ENCODE measurements at places on chromosomes 7 and 10.

DNA sequence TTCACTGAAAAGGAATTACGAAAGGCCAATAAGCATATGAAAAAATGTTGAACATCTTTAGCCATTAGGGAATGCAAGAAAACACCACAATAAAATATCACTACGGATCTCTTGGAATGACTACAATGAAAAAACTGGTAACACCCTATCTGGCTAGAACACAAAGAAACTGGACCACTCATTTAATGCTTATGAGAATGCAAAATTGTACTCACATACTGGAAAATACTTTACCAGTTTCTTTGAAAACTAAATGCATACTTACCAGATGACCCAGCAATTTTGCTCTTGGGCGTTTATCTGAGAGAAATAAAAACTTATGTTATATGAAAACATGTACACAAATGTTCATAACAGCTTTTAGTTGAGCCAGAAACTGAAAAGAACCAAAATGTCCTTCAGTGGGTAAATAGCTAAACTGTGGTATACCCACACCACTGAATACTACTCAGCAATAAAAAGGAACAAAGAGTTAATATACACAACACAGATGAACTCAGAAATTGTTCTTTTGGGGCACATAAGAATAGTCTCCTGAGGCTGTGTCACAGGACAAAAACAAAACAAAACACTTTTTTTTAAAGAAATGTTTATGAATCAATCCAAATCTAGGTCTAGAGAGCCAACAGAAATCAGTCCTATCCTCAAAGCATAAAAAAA, 23.5 kb downstream of the CNOT4 start:
- DNase-seq, result no peak

DNA sequence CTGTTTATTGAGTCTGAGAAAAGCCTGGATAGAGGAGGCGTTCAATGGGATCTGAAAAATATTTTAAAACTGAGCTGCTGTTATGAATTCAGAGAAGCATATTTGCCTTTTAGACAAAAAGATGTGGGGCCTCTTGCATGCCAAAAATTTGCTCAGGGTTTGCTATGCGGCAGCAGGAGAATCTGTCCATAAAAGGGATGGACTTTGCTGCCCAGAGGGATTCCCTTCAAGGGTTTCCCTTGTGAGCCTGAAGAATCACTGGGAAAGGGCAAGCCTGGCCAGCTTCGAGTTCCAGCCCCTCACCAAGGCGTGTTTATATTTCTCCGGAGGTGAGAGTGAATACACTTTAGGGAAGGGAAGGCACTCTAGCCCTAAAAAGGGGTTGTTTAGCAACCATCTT, 55.5 kb upstream of the CALD1 start:
- no peak for DNase-seq

GRCh38 chr7:2498708-2499107, 20.9 kb upstream of the LFNG start:
- no peak for DNase-seq

DNA sequence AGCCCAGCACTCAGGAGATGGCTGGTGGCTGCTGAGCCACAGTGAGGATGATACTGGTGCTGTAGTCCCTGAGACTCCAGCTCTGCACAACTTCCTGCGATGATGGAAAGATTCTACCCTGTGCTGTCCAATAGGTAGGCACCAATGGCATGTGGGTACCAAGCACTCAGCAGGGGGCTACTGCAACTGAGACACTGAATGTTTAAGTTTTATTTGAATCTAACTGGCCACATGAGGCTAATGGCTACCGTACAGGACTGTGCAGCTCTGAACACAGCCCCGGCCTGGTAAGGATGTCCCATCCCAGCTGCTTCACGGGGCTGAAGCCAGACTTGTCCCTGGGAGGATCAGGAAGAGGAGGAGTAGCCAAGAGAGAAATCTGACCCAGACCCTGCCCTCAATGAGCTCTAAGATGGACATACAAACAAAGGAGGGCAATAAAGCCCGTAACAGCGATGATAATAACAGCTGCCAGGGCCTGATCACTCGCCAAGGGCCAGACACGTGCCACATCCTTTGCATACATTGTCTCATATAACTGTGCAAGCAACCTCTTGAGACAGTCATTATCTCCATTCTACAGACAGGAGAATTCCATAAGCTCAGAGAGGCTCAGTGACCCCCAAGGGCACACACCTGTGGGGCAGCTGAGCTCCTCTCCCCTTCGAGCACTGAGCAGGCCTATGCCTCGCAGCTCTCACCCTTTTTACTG, 3.8 kb downstream of the GPRIN2 start:
- DNase-seq, result no peak

DNA sequence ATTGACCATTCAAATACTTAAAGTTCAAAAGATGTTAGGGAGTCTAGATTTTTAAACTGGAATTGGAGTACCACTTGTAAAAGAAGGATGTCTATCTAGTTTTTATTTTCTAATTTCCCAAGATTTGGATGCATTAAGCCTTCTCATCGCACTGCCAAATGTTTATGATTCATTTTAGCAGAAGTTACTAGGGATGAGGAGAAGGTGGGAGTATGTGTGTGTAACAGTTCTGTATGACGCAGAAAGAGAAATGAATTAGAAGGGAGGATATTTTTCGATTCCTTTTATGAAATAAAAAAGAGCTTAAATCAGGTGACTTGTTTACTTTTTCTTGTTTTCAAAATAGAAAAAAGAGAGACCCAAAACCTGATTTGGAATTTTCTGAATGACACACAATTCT, 6.8 kb upstream of the SLK start:
- no peak for DNase-seq

GRCh38 chr10:78148961-78149612, 115.4 kb downstream of the RPS24 start:
- DNase-seq, result no peak

DNA sequence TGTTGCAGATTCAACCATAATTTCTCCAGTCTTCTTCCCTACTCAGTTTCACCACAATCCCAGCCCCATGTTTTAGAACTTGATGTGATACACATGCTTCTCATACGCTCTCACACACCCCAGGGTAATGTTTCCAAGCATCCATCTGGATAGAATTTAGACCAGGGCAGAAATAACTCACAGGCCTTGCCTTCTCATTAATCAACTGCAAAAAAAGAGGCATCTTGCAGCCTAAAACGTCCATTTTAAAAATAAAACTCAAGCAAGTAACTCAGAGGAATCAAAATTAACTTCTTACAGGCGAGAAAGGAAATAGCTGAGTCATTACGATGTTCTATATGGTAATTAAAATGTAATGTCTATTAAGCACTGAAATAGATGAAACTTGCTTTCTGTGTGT, 127.2 kb upstream of the RSU1 start:
- DNase-seq, result no peak

- no peak for DNase-seq
Observed at GRCh38 chr7:32890010-32890792, 1.4 kb downstream of the KBTBD2 start.

DNA sequence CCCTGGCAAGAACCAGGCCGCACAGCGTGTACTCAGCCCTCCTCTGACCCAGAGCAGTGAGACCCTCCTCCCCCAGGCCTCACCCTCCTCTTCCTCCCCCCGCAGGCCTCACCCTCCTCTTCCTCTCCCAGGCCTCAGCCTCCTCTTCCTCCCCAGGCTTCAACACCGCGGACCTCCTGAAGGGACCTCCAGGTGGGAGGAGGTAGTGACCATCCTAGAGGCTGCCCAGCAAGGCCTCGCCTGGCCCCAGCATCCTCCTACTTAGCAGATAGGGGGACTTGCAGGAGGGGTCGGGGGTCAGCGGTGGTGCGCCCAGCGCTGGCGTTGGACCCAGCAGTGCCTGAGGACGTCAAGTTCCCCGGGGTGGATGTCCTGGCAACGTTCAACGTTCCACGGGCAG, 270.8 kb downstream of the ELFN1 start:
- DNase-seq, result no peak

- no peak for DNase-seq
Observed at GRCh38 chr10:103609231-103610082, 116.0 kb downstream of the NEURL1 start.

DNA sequence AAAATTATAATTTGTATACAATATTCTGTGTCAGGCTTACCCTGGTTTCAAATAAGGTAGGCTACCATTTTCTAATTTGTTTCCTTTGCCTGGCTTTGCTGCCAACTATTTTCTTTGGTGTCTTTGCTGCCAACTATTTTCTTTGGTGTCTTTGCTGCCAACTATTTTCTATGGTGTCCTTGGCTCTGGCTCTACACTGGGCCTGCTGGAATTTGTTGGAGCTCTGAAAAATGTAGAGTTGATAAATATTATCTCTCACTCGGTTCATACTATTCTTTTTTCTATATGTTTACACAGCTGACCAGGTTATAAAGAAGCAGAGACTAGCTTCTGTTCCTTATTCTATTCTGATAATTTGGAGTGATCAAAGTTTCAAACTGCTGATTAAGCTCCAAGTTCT, 768.0 kb upstream of the PHF14 start:
- DNase-seq, result no peak

DNA sequence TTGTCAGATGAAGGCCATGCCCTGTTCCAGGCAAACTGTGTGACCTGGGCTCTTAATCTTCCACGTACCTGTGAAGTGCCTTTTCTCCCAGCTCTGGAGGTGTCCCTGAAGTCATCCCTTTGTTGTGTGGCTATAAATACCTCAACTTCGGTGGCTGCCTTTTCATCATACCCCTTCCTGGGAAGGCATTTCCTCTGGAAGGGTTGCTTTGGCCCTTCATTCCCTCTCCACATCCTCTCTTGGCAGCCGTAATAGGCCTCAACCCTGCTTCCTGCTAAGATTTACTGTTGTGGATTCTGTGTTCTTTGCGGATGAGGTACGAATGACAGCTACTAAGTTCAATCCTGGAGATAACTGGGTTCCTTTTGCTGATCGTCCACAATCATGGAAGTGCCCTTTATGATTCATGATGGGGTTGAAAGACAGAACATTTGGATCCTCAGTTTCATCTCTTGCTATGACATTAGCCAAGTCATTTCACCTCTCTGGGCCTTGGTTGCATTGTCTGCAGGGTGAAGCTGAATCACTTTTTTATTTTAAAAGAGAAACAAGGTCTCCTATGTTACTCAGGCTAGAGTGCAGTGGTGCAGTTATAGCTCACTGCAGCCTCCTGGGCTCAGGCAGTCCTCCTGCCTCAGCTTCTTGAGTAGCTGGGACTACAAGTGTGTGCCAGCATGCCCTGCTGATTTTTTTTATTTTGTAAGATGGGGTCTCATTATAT, 23.6 kb downstream of the FKBP6 start:
- no peak for DNase-seq

- no peak for DNase-seq
Observed at GRCh38 chr7:139181404-139181803, 49.6 kb upstream of the UBN2 start.

DNA sequence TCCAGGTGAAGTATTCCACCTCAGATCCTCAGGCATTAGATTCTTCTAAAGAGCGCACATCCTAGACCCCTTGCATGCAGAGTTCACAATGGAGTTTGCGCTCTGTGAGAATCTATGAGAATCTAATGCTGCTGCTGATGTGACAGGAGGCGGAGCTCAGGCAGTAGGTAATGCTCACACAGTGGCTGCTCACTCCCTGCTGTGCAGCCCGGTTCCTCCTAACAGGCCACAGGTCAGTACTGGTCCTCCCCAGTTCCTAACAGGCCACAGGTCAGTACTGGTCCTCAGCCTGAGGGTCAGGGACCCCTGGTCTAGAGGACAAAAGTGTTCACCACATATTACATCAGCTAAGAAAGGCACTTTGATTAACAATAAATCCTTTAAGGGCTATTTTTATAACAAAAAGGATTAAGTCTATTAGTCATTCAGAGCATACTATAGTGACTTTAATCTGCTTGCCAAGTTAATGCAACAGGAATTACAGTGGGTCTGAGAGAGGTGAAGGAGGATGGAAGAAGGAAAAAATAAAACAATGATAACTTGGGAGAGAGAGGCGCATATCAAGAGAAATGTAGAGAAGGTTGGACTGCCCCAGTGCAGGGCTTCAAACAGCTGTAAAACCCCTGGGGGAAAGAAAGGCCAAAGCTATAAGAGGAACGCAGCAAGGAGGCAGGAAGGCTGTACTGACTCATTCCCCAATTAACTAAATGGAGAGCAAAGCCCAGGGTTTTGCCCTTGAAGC, 49.2 kb downstream of the CUL2 start:
- no peak for DNase-seq

DNA sequence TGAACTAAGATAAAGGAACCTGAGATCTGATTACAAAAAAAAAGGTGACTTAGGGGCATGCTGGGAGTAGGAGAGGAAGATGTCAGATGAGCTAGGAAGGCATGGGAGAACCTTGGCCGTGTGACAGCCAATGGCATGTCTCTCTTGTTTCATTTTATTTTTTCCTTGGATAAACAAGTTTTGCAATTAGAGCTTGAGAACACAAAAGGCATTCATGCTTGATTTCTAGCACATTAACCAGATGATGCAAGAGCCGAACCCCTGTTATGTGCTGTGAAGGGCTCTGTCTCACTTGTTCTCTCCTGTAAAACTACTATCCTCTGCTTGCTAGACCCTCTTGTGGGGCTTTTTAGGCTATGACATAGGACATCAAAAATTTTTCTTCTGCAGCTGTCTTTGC, 134.3 kb upstream of the ASAH2 start:
- no peak for DNase-seq

GRCh38 chr10:71517298-71518169, 120.8 kb downstream of the CDH23 start:
- DNase-seq, result no peak

GRCh38 chr7:12802070-12802469, 114.6 kb downstream of the ARL4A start:
- DNase-seq, result no peak

DNA sequence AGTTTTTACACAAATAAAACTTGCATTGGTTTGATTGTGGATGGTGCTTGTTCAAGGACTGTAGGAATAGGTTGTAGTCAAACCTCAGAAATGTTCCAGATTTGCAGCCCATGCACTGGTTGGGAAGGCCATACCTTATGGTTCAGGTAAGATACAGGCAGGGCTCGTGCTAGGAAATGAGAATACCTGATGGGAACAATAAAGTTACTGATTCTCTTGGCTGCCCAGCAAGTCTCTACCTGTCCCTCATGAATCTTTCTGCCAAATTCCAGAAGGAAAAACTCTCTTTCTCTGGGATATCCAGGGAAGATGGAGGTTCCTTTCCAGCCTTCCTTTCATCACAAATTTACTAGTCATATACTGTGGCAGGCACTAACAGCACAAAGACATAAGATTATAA, 53.8 kb downstream of the TFAM start:
- no peak for DNase-seq

DNA sequence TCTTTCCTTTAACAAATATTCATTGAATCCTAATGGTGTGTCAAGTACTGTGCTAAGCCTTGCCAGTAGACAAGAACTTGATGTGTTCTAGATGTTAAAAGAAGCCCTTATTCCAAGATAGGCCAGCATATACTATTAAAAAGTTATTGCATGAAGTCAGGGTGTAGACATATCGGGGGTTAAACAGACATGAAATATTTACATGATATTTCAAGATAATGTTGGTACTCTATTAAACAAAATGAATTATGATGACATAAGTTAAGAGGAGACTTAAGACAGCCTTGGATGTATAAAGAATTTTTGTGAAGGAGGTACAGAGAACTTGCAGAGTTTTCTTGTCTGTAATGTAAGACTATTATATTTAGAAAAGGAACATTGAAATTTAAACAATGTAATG, 44.8 kb downstream of the HDAC9 start:
- DNase-seq, result peak; percentile 25

All from right renal cortex interstitium (tissue), 3 donors.